DMS 273 treated with DMSO at 0.1 percent for 48 hours (cell line): ENCODE measurements at places on chromosomes 6 and 20.

DNA sequence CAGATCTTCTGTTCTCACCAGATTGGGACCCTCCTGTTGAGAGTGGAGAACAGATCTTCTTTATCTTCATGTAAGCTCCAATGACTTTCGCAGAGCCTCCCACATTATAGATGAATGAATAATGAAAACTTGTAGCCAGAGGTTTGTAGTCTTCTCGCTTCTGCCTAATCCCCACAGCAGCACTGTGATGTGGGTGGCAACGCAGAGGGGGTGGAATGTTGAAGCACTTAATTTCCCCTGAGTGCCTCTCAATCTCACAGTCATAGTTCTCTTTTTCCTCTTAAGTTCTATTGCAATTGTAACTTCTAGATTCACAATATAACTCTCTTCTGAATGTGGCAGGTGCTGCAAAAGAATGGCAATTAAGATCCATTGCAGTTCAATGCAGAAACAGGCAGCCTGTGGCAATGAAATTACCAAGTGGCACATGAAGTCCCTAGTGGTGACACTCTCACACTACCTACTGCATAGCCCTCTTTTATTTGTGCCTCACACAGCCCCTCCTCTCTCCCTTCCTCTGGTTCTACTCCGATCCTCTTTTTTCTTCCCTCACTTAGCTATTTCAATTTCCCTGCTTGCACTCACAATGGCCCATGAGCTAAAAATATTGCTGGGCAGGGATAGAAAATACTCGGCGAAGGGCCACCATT lies 281.9 kb downstream of the UBE3D start:
- DNase-seq, result no peak

DNA sequence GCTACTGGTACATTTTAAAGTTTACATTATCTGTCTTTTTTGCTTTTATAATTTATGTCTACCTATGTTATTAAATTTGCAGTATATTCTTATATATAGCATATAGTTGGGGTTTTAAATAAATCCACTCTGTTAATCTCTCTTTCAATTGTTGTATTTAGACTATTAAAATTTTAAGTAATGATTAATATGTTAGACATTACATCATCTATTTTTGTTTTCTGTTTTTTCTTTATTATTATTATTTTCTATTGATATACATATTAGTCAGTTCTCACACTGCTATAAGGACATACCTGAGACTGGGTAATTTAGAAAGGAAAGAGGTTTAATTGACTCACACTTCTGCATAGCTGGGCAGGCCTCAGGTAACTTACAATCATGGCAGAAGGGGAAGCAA lies 1338.2 kb upstream of the GJE1 start:
- DNase-seq, result no peak

DNA sequence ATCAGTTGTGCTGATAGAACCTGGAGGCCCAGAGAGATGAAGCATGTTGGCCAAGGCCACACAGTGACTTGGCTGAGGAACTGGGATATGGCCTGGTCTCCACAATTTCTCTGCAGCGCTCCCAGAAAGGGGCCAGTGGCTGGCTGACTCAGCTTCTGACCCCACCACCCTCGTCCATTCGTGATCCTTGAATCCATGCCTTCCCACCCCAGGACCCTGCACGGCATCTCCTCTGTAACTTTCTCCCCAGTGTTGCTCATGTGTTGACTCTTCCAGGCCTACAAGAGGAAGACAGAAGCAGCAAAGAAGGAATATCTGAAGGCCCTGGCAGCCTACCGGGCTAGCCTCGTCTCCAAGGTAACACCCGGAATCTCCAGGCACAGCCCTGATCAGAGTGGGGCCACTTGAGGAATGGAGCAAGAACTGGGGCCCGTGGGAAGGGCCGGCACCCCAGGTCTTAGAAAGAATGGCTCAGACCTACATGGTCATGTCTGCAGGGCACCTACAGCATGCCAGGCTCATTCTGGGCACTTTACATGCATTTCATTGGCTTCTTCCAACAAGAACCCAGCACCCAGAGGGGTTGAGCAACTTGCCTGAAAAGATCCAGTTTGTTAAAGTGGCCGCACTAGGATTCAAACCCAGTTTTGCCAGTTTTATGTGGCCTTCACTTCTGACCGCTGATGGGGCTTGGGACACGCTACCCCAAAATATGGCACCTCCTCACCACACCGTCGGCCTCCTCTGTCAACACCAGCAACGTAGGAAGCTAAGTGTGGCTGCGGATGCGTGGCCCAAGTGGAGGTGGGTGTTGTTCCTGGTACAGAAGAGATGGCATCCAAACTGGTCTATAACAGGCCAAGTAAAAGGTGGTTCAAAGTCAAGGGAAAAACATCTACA lies 122.2 kb downstream of the JPH2 start:
- DNase-seq, result no peak

DNA sequence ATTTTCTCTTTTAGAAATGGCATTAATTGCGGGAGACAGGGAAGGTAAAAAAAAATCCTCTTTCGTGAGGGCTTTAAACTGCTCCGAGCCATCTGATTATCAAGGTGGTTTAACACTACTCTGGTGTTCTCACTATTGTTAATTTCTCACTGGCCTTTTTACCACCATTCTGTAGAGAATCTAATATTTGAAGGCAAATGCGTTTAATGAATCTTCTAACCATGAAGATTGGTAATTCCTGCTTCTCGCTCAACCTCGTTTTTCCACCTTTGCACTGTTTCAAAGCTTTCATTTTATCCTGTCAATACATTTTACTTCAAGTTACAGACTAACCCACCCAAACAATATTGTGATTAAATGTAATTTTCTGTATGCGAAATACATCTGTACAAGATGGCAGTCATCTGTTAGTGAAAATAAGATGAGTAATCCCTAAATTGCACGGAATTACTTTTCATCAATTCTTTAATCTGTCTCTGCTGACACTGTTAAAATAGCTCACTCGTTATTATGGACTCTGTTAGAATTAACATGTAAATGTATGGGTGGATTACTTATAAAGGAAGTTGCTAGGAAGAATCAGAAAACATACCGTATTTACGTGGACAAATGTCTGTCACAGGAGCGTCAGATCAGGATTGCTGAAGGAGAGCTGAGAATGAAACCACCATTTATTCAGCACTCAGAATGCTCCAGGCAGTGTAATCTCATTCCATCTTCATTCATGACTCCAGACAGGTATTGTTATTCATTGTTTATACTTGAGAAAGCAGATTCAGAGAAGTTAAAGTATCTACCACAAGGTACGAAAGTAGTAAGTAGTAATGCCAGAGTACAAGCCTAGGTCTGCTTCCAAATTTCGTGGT lies 1.1 kb upstream of the LCA5 start:
- no peak for DNase-seq

GRCh38 chr6:72564231-72564630 lies 57.6 kb upstream of the KCNQ5 start:
- DNase-seq, result no peak

DNA sequence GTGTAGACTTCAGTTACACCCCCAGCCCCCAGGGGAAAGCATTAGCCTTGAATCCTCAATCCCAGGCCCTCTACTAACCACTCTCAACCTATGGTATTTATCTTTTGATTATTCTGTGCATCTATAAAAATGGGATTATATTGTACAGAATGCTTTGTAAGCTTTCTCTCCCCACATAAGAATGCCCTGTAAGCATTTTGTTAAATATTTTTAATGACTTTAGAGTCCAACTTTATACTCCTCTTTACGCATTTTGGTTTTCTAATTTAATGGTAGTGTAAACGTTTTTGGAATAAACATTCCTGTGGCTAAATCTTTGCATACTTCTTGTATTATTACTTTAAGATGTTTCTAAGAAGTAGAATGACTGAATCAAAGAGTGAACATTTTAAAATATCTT lies 35.4 kb downstream of the FBXO9 start:
- no peak for DNase-seq

GRCh38 chr6:44022296-44022661 lies 105.0 kb downstream of the MRPL14 start:
- DNase-seq, result no peak

GRCh38 chr6:47581591-47581990 lies 104.0 kb downstream of the CD2AP start:
- DNase-seq, result no peak

- no peak for DNase-seq
Observed at GRCh38 chr20:50516180-50516934, 6.2 kb downstream of the PTPN1 start.

DNA sequence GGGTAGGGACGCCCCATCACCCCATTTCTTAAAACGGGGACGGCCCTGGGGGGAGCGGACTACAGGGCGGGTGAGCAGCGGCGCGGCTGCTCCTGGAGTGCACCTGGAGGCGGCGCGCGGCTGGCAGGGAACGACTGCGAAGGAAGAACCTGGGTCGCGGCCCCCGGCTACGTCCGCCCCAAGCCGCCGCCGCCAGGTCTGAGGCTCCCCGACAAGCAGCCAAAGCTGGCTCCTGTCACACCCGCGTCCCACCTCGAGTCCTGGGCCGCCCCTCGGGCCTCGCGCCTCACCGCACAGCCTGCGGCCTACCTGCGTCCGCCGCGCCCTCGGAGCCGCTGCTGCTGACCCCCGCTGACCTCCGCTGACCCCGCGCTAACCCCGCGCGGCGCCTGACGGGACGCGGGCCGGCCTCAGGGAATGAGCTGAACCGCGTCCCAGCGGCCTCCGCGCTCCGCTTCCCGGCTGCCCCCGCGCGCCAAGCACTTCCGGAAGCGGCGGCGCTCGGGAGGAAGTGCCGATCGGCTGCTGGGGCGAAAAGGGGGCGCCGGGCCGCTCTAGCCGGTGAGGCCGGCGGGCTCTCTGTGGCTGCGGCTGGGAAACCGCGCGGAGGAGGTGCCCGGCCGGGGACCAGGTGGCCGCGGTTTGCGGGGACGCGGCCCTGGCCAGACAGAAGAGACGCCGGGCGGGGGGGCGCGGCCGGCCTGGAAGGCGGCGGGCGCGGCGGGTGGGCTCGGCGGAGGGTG lies at the start of the genes ARFRP1 and ZGPAT:
TSS of gene ARFRP1 (minus strand) at position 419 of the 743 bp plus-strand sequence. CDS start 885 bp downstream, outside the sequence.
TSS of gene ZGPAT (plus strand) at position 482 of the 743 bp plus-strand sequence. CDS start 542 bp downstream, outside the sequence.
- peak; percentile 58 for DNase-seq

DNA sequence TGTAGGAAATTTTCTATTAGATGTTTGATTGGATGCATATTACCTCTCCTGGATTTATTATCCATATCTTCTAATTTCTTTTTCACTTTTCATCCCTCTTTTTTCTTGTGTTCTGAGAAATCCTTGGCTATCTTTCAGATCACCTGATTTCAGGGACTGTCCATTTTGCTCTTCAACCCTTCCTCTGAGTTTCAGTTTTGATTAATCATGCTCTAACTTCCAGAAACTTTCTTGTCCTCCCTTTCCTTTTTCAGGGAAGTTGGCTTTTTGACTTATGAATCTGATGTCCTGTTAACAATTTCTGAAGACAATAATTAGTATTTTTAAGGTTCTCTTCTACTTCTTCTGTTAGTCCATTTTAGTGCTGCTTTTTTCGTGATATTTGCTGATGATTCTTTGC lies 79.1 kb downstream of the FKBP5 start:
- DNase-seq, result no peak

DNA sequence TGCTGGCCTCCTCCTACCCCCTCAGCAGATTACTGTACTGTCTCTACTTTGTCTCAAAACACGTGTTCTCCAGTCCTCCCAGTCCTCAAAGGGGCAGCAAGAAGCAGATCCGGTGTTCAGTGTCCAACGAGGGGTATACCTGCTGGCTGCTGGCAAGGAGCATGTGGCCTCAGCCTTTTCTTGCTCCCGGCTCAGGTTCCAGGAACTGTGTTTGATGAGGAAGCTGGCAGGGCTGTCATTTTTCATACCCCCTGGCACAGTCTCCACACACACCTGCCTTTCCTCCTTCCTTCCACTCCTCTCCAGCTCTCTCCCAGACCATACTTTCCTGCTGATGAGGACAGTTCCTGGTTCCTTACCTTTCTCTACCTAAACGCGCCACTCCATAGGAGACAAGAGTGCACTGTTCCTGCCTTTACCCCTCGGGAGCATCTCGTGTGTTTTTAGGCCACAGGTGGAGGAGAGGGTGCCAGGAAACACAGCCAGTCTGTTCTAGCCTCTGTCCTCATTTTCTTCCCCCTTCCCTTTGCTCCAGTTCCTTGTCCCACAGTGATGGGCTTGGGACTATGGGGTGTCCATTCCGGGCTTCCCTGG lies 77.2 kb downstream of the SSR1 start:
- no peak for DNase-seq

GRCh38 chr6:11434565-11435326 lies 102.8 kb upstream of the TMEM170B start:
- no peak for DNase-seq

GRCh38 chr20:32052090-32052777 lies at the start of gene HCK:
Gene HCK, plus strand, starts transcription at chr20:32052242.
- DNase-seq, result no peak

GRCh38 chr20:36833275-36834020 lies 42.5 kb upstream of the TLDC2 start:
- no peak for DNase-seq

DNA sequence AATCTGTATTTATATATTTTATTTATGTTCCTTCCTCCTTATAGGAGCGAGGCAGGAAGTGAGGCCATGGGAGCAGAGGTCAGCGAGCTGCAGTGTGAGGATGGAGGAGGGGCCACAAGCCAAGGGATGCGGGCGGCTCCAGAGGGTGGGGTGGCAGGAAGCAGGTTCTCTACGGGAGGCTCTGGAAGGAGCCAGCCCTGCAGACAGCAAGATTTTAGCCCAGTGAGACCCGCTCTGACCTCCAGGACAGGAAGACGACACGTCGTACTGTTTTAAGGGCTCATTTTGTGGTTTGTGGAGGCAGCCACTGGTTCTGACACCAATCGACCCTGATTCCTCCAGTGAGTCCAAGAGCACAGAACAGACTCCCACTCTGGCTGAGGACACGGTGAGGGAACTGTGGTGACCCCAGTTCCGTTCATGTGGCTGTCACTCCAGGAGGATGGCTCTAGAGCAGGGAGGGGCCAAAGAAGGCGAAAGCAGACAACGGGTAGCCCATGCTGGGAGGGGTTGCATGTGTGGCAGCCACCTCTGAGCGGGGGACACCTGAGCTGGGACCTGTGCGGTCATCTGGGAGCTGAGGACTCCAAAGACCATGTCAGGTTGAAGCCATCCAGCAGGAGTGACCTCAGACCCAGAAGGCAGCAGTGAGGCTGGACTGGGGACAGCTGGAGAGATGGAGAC lies 100.1 kb upstream of the BHLHE23 start:
- DNase-seq, result no peak

- DNase-seq, result no peak
Observed at GRCh38 chr6:46465294-46466165, 25.7 kb downstream of the RCAN2 start.

GRCh38 chr6:148069256-148069655 lies 273.4 kb upstream of the SASH1 start:
- no peak for DNase-seq

GRCh38 chr6:106094261-106094963 lies 8.3 kb downstream of the PRDM1 start:
- DNase-seq, result no peak

DNA sequence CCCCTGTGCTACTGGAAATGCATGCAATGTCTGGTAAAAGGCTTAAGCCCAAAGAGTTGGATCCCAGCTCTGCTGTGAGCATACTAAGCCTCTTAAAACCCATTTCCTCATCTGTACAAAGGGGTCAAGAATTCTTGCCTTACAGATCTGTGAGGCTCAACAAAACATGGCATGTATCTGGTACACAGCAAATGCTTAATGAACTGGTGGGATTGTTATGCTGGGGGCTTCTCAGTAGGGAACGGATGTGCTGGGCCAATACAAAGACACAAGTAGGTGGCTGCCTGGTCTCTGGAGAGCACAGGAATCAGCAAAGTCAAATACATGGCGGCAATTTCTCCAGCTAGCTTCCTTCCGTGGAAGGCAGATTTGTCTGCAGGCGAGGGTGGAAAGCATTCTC lies 62.3 kb downstream of the LAMP5 start:
- no peak for DNase-seq
